Heart right ventricle (tissue), 16 donors: ENCODE measurements at places on chromosomes 1 and 21. TPM values are rescaled to one million over a fixed set of nuclear protein-coding genes. Genes with fewer than 3 reads are reported as not detected.

Gene TEX38
- not detected for total RNA-seq

Gene RXFP4
- total RNA-seq = not detected

Gene PGLYRP4
- total RNA-seq = not detected

Gene URB1
- 12.5 TPM for total RNA-seq

Gene CROCC
- total RNA-seq = 5.5 TPM

Gene RBM34
- total RNA-seq = 42.8 TPM

Gene SERBP1
- 121 TPM for total RNA-seq

Gene FAM78B
- 2.4 TPM for total RNA-seq

Gene CCDC181
- 0.52 TPM for total RNA-seq

Gene PEAR1
- total RNA-seq = 7.0 TPM

Gene CLCA1
- not detected for total RNA-seq
